SIG-M5 (cell line): ENCODE measurements at places on chromosomes 13 and 19.

DNA sequence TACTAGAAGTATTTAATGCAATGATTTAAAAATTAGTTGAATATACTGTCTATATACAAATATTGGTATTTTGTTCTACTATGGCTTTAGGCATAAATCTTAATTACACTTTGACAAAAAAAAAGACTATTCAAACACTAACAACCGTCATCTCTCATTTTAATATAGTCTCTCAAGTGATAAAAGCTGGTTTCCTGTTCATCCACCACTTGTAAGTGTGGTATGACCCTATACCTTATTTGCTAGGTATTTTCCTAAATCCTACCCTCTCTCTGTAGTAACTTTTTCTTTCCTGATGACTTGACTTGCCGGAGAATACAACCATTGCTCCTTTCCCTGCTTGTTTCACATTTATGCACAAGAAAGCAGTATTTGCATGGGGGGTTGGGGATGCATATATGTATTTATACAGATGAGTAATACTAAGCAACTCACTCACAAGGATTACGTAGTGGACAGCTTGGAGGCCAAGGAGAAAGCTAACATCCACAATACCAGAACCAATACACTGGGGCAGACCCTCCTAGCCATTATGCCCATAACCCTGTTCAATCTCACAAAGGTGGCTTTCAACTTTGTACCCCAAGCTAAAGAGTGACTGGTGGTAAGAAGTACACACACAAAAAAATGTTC, 12.7 kb upstream of the EFNB2 start:
- DNase-seq = no peak

DNA sequence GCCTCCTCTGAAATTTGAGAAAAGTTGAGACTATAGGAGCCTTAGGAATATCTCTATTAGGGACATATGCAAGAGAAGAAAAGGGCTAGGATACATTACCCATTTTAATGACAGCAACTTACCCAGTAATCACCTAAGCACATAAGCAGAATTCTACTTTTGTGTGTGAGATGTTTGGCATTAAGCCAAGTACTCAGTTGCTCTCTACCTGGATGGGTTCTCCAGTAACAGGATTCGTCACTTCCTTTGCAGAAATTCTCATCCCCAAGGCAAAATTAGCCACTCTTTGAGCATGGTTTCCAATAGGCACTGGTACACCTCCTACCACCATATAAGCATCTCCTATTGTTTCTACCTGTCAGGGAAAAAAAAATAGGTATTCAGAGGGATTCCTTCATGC, 95.1 kb downstream of the C13orf42 start:
- DNase-seq = no peak

DNA sequence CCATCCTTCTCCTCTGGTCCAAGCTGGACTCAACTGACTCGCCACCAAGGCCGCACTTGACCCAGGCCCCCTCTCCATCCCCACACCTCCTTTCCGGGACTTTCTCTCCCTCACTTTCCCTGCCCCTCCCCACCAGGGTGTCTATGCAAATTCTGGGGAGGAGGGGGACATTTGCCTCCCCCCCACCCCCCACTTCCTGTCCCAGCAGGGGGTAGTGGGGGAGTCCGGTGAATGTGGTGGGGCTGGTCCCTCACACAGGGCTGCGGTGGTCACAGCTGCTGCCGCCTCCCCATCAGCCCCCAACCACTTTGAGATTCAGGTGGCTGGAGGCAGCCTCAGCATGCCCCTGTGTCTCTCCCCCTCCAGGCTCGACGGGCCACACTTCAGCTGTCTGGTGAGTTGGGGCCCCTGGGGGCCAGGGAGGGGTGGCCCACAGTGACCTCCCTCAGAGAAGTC, 870 bp downstream of the SPIB start:
- DNase-seq = no peak

- no peak for DNase-seq
Observed at GRCh38 chr19:51797480-51797879, 2.5 kb downstream of the FPR3 start.

GRCh38 chr19:4224470-4224869, 4.9 kb upstream of the EBI3 start:
- DNase-seq = no peak

DNA sequence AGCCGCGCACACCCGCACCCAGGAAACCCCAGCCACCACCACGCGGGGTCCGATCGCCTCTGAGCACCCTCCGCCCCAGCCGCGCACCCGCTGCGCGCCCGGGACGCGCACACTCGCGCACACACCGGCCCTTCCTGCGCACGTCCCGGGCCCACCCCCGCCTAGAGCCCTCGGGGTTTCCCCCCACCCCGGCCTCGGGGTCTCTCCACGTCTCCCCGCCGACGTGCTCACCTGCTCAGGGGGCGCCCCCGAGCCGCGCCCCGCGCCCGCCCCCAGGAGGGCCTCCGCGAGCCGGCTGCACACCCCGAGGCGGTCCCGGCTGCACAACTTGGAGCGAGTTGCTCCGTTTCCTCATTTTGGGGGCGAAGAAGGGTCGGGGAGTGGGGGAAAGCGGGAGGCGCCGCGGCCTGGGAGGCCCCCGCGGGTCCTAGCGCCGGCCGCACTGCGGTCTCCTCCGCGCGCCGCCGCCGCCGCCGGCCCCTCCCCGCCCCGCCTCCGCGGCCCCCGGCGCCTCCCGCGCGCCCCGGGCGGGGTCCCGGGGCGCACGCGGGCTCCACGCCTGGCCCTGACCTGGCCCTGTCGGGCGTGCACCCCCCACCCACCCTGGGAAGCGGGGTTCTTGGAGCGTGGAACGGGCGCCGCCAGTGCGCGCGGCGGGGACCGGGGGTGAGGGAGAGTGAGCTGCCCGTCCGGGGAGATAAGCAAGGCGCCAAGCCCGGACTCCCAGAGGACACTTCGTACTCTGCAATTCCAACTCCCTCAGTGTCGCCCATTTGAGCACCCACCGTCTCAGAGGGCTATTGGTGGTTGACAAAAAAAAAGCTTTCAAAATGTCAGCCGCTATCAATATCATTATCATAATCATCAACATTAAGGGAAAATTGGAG, at the start of gene MATK:
Gene MATK (minus strand): TSS at position 444 of the 887 bp plus-strand sequence. CDS start 1,246 bp downstream, outside the sequence.
- DNase-seq = no peak

GRCh38 chr19:34881982-34882381, 44.7 kb upstream of the ZNF30 start:
- DNase-seq = no peak

GRCh38 chr19:35038623-35039512, 2.7 kb upstream of the HPN start:
- DNase-seq = no peak

- DNase-seq = no peak
Observed at GRCh38 chr13:80284290-80284689, 56.6 kb downstream of the SPRY2 start.

DNA sequence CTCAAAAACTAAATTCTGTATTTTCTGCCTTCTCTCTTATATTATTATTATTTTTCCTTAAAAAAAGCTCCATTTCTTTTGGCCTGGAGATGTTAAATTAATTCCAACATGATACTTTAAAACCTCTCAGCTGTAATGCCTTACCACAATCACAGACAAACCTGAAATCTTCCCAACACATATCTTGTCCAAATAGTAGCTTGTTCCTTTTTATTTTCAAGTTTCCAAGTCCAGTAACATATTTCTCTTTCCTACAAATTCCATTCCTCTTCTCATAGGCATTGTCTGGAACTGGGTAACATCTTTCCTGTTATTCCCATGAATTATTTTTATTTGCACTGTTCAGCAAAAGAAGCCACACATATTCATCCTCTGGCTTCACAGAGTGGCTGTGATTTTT, 137.0 kb downstream of the SLITRK6 start:
- no peak for DNase-seq

DNA sequence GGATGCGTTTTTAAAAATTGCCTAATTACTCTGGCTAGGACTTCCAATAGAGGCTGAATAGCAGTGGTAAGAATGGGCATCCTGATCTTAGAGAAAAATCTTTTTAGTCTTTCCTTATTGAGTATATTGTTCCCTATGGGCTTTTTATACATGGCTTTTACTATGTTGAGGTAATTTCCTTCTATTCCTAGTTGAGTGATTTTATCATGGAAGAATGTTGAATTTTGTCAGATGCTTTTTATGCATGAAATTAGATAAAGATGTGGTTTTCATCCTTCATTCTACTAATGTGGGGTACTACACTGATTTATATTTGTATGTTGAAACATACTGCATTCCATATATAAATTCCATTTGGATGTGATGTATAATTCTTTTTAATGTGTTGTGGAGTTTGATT, 2673.8 kb downstream of the PCDH9 start:
- no peak for DNase-seq

GRCh38 chr13:30355384-30355699, 48.0 kb upstream of the KATNAL1 start:
- no peak for DNase-seq

DNA sequence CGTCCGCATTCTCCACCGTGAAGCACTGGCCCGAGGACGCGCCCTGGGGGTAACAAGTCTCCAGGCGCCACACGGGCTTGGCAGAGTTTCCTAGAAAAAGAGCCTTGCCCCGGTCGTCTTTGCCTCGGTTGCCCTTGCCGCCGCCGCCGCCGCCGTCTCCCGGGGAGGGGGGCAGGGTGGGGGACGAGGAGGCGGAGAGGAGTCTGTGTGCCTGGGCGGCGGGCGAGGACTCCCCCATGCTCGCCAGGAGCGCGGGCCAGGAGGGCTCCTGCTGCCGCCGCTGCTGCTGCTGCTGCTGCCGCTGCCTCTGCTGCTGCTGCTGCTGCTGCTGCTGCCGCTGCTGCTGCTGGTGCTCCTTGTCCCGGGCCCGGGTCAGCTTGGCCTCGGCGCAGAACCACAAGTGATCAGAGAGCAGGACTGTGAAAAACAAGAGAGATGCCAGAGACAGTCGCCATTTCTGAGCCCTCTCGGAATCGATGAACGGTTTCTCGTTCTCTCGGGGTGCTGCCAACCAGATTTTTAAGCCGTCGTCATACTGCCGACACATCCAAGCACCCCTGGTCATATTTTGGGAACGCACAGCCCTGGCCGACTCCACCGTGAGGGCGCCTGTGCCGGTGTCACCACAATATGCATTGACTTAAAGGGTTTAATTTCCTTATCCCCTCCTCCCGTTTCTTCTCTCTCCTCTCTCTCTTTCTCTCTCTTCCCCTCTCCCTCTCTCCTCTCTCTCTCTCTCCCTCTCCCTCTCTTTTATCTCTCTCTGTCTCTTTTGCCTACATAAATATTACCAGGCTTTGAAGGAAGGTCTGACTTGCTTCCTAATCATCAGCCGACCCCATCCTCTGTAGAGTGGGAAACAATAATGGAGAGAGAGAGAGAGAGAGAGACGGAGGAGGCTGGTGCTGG, 349.1 kb downstream of the LIG4 start:
- DNase-seq = no peak

DNA sequence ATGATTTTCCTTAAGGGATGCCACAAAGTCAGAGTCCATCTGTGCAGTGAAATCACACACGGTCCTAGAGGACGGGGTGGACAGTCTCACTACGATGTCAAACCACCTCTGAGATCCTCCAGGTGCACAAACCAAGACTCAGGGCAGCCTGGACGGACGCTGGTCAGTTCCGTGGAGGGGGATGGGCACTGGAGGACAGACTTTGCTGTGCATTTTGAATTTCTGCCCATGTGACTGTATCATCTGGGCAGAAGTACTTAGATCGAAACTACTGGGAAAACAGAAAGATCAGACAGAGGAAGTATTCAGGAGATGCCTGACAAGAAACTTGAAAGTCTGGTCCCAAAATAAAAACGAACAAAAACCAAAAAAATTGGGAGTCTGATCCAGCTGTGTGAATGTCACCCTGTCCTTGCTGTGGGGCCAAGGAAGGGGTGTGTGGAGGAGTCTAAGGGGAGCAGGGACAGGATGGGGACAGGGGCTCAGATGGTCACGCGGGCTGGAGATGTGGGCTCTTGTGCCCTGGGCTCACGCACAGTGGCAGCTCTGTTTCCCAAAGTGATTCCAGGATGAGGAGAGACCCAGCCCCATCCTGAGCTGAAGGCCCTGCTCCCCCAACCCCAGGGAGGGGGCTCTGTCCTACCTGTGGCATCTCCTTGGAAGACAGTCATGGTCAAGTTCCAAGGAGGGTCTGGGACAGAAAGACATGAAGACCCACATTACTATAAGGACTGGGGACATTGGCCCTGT, 1.5 kb downstream of the SIGLEC8 start:
- no peak for DNase-seq

DNA sequence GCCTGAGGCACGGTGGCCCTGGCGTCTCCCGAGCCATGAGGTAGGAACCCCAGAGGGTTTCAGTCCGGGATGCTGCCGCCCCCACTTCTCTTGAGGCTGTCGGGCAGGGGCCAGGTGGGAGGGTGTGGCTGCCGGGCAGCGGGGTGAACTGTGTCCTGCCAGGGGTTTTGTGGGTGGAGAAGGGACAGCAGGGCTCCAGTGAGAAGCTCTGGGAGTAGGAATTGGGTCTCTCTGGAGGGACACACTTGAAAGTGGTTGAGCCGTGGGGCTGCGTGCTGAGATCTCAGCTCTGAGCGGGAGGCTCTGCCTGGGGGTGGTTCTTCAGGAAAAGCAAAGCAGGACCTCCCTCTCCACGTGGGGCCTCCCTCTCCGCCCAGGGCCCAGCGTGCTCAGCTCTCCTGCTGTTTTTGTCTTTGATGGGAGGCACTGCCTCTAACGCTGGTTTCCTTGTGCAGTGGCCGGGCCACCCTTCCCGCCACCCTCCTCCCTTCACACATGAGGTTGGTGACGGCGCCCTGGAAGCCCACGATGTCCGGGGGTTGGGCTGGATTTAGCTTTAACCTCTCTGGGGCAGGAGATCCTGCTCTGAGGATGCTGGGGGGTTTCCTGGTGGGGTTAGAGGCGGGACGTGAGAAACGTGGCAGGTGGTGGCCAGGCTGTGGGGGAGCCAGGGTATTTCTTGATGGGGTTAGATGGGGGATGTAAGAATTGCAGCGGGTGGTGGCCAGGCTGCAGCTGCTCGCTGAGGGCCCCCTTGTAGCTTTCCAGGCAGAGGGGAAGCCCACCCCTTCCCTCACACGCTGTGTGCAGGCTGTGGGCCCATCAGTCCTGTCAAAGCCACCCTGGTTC, 15.3 kb upstream of the ZNF554 start:
- DNase-seq = no peak

DNA sequence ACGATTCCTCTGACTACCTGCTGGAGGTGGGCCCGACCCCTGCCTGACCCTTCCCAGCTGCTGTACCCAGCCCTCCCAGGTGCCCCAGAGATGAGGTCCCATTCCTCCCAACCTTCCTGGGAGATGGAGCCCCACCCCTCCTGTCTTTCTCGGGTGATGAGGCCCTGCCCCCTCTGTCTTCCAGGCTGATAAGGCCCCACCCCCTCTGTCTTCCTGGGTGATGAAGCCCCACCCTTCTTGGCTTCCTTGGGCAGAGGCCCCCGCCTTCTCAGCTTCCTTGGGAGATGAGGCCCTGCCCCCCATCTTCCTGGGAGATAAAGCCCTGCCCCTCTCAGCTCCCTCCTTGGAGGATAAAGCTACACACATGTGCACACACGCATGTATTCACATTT, 47.9 kb downstream of the CERS4 start:
- no peak for DNase-seq

DNA sequence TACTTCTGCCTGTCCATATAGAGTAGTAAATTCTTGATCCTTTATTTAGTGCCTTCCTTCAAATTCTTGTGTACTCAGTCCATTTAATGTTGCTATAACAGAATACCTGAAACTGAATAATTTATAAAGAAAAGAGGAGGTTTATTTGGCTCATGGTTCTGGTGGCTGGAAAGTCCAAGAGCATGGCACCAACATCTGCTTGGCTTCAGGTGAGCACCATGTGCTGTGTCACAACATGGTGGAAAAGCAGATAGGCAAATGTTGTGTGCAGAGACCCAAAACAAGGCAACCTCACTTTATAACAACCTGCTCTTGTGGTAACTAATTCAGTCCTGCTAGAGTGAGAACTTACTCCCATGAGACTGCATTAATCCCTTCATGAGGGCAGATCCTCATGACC, 195.3 kb downstream of the LMO7 start:
- DNase-seq = no peak
